ENCODE measurements at places on chromosomes 7 and 10. TPM values are rescaled to one million over a fixed set of nuclear protein-coding genes. Genes with fewer than 3 reads are reported as not detected.

DNA sequence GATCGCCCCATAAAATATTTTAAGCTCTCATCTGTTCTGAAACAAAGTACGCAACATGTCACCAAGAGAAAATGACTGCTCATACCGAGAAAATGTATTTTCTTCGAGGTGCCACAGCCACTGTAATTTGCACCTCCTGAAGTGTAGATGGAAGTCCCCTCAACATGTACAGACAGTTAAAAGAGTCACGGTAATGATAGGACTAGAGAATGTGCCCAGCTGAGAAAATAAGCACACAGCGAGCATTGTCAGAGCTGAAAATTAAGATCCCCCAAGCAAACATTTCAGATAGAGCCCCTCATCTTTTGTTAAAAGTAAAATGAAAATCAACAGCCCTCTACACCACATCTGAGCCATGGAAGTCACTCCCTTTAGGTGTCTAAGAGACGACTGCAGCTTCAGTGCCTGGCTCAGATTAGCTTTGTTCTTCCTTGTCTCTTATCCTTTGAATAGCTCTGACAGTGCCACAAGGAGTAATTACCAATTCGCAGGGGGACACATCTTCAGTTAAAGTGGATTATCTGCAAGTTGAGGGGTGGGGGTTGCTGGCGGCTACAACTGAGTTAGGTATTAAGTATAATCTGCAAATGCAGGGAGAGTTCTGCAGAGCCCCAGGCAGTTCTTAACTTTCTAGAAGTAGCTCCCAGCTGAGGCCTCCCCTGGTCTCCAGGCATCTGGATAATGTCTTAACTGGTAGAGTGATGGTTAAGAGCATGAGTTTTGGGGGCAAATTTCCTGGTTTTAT is 222.7 kb upstream of the C7orf33 start:
- DNase-seq = no peak

GRCh38 chr10:90204956-90205314 is 503.5 kb downstream of the KIF20B start:
- no peak for DNase-seq

GRCh38 chr7:68893411-68893810 is 704.9 kb upstream of the AUTS2 start:
- DNase-seq = no peak

DNA sequence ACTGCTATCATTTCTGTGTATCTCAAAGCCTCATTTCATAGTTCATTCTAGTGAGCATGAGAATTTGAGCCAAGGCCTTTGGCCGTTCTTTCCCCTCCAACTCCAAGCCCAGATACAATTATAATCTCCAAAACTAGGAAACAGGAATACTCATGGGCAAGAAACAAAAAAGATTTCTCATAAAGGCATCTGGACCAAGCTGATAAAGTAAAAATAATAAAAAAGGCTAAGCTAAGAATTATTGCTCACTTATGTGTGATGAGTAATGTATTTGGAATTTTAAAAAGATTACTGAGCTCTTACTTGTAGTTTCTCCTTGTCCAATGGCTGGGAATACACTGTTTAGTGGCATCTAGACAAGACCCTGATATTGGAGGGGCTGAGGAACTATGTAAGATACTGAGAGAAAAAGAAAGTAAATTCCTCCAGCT is 196.4 kb upstream of the POM121L12 start:
- no peak for DNase-seq

- DNase-seq = no peak
Observed at GRCh38 chr10:5575144-5575481, 50.4 kb downstream of the CALML3 start.

- peak; percentile 51 for DNase-seq
Observed at GRCh38 chr7:919114-919442, 35.4 kb downstream of the ADAP1 start.

DNA sequence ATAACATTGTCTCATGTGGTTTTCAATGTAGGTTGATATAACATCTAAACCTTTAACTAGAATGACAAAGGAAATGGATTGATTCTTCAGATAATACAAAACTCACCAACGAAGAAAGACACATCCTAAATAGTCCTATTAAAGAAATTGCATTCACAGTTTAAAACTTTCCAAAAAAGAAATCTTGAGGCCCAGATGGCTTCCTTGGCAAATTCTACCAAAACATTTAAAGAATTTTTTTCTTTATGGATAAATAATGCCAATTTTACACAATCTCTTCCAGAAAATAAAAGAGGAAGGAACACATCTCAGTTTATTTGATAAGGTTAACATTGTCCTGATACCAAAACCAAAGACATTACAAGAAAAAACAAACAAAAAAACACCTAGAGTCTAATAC is 349.5 kb downstream of the CALN1 start:
- no peak for DNase-seq

DNA sequence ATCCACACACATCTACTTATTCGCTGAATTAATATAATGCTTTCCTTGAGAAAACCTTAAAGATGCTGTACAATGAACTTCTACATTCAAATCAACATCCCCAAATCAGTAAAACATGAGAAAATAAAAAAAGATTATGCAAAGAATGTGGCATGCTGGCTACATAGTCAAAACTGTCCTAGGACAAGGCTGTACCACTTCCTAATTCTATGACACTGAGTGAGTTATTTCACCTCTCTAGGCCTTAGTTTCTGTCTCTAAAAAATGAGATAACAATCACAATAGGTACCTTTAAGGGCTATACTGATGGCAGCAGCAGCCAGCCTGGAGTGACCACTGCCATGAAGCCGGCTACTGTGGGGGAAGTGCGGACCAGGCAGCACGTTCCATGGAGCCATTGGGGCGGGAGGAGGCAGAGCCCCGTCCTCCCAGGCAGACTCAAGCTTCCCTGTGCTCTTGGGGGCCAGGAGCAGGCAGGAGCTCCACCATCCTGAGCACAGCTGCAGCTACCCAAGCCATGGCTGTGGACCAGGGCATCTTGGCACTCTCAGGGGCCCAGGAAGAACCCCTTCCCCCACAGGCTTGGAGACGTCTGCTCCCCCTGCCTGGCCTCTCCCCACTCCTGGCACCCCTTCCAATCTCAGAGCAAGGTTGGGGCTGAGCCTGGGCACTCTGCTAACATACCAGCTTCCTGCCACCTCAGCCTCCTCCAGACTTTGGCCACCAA is 110.2 kb downstream of the ELAPOR2 start:
- DNase-seq = no peak

DNA sequence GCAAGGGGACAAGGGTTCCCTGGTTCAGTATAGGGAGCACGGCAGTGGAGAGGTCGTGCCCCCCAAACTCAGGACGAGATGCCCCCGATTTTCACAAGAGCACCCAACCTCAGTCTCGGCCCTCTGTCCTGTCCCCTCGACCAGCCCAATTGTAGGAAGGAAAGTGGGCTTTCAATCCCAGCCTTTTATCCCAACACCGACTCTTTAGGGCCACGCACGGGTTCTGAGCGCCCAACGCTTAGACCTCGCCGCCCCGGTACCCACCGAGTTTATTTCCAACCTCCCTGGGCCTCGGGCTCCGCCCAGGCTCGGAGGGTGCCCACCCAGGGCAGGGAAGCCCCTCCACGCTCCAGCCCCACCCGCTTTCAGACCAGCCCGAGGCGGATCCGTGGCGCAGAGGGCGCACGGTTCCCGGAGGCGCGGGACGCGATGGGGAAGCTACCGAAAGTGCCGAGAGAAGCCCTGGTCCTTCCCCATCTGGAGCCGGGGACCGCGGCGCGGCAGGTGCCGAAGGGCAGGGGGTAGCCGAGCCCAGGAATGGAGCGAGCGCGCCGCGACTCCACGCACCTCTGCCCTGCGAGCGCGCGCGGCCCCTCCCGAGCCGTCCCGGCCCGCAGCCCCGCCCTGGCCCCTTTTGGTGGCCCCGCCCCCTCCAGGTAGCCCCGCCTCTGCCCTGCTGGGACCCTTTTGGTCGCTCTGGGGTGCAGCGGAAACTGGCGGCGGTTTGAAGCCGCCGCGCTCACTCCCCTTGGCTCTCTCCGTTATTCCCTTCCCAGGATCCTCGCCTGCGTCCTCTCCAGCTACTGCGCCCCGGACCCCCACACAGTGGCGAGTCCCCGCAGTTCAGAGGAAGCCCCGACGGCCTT is 20.4 kb downstream of the GRID2IP start:
- no peak for DNase-seq

- DNase-seq = no peak
Observed at GRCh38 chr10:133324198-133324792, 12.4 kb downstream of the CALY start.

DNA sequence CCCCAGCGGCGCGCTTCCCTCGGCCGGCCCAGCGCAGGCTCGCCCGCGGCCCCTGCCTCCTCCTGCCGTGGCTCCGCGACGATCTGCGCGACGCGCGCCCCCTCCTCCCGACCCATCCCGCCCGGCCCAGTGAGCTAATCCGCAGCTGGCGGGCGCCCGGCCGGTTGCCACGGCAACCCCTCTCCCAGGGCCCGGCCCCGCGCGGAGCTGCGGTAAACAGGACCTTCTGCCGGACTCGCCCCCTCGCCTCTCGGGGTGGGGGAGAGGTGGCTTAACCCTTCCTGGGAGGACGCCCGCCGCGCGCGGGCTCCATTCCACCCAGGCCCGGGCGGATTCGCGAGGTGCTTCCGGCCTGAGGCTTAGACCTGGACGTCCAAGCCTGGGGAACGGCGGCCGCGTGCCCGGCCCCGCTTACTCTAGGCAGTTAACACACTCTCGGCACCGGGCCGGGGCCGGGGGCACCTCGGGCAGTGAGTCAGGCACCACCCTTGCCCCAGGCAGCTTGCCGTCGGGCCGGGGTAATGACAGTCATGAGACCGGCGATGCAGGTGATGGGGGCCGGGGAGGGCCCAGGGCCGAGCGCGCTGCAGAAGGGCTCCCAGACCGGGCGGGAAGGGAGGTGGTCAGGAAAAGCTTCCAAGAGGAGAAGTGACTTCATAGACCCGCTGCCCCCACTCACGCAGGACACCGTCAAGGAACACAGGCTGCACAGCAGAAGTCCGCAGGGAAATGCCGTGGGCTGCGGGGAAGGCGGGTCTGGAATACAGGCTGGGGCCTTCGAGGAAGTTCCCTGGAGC is at the start of gene DENND2A:
DENND2A (minus strand) TSS at position 87 of the 797 bp plus-strand sequence. CDS start 38,416 bp downstream, outside the sequence.
- DNase-seq = peak; percentile 88

DNA sequence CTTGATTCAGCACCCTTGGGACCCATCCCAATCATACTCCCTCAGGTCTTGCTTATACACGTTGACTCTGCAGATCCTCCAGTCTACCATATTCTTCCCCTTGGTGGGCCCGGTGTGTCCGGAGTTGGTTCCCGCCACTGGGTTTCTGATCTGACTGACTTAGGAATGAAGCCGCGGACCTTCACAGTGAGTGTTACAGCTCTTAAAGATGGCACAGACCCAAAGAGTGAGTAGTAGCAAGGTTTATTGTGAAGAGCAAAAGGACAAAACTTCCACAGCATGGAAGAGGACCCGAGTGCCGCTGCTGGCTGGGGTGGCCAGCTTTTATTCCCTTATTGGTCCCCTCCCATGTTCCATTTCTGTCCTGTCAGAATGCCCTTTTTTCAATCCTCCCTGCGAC is 5.9 kb upstream of the GDF10 start:
- DNase-seq = no peak

DNA sequence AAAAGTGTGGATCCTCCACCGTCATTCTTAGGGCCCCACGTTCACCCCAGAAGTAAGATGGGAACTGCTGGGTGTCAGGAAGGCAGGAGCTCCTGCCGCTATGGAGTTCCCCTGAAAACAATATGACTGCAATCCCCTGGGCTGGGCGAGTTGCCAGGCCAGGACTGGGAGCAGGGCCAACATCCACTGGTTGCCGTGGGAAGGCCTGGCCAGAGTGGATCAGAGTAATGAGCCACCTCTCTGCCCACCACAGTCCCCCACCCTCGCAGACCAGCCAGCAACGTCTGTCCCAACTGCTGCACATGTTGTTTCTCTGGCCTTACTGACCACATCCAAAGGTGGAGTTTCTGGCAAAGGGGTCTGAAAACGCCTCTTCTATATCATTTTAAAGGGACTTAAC is 86.6 kb downstream of the STRA8 start:
- DNase-seq = peak; percentile 82

DNA sequence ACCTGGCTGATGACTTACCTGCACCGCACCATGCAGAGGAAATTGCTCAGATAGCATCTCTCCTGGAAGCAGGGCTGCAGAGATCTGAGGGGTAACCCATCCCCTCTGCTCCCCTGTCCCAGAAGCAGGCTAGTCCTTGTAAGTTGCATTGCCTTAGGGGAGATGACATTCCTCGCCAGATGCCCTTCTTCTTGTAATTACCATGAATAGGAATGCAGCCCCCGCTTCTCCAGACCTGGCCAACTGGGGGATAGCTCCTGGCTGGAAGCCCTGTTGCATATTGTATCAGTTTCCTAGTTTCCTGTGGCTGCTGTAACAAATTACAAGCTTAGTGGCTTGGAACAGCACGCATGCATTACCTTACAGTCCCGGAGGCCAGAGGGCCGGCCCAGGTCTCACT is 47.5 kb upstream of the EN2 start:
- DNase-seq = no peak

DNA sequence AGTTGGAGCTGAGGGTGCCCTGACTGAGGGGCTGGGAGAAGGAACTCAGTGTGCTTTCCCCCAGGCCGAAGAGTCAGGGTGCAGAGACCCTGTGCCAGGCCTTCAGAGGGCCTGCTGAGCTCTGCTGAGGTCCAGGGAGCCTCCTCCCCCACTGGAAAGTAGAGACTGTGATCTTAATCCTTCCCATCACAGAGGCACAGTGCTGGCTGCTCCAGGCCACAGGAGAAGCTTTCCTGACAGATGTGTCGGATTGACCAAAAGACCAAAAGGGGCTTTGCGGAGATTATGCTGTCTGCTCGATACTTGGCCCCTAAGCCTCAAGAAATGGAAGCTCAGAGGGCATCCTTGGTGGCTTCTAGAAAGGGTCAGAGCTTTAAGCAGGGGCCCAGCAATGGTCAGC is 32.9 kb upstream of the BTRC start:
- DNase-seq = no peak

GRCh38 chr7:18835001-18835690 is 282.3 kb downstream of the TWIST1 start:
- no peak for DNase-seq

CAMK1D gene
- total RNA-seq = 5.2 TPM

DDC gene
- total RNA-seq = not detected

TMEM178B gene
- 31.7 TPM for total RNA-seq

EEPD1 gene
- total RNA-seq = 11.5 TPM

SFMBT2 gene
- total RNA-seq = 9.6 TPM

SLC13A1 gene
- total RNA-seq = not detected

LIPJ gene
- not detected for total RNA-seq

FFAR4 gene
- 0.24 TPM for total RNA-seq

TNS3 gene
- total RNA-seq = 44.8 TPM

PSD gene
- 0.49 TPM for total RNA-seq

AKR1C3 gene
- total RNA-seq = 40.5 TPM
